Calu3 (cell line): ENCODE measurements at places on chromosomes 11 and 22. TPM values are rescaled to one million over a fixed set of nuclear protein-coding genes. Genes with fewer than 3 reads are reported as not detected.
A peak's percentile ranks its signal among the peaks of the same experiment; 100 is the strongest.

The C11orf87 gene
- total RNA-seq: not detected in 2 replicates

The MUC2 gene
- 0.05 TPM in 1 of 2 replicates, not detected in the other for total RNA-seq

The ABCC8 gene
- 0.76 and 1.0 TPM in 2 replicates for total RNA-seq

The TPBGL gene
- total RNA-seq: not detected in 2 replicates

The KDM4E gene
- total RNA-seq: not detected in 2 replicates

The TUBA8 gene
- total RNA-seq: 2.4 and 2.6 TPM in 2 replicates

DNA sequence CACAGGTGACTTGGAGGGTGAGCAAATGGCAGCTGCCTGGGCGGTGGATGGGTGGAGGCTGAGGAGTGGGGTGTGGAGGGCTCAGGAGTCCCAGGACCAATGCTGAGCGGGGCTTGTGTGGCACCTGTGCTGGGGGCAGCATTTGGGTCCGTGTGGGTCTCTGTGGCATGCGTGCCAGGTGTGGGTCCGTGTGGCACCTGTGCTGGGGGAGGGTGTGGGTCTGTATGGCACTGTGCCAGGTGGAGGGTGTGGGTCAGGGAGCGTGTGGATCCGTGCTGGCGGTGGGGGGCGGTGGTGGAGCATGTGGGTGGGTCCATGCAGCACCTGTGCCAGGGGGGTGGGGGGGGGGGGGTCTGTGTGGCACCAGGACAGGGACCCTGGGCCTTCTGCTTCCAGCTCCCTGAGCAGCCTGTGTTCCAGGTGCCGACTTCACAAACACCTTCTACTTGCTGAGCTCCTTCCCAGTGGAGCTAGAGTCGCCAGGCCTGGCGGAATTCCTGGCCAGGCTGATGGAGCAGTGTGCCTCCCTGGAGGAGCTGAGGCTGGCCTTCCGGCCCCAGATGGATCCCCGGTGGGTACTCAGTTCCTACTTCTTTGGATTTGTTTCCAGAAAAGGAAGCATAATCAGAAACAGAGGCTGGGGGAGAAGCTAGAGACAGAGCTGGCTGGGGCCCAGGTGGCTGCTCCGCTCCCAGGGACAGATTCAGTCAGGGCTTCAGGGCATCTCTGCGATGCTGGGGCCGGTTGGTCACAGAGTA, 14.7 kb downstream of the SELENOO start:
- H3K4me1 ChIP-seq: peaks cover 8% of the 10 kb centered on the region
- H3K27me3 ChIP-seq: no peaks in the 10 kb centered on the region
- DNase-seq: no peak
- no peak overlapping the region for H3K4me3 ChIP-seq
- peak overlapping the region; percentile 68 for H3K27ac ChIP-seq

DNA sequence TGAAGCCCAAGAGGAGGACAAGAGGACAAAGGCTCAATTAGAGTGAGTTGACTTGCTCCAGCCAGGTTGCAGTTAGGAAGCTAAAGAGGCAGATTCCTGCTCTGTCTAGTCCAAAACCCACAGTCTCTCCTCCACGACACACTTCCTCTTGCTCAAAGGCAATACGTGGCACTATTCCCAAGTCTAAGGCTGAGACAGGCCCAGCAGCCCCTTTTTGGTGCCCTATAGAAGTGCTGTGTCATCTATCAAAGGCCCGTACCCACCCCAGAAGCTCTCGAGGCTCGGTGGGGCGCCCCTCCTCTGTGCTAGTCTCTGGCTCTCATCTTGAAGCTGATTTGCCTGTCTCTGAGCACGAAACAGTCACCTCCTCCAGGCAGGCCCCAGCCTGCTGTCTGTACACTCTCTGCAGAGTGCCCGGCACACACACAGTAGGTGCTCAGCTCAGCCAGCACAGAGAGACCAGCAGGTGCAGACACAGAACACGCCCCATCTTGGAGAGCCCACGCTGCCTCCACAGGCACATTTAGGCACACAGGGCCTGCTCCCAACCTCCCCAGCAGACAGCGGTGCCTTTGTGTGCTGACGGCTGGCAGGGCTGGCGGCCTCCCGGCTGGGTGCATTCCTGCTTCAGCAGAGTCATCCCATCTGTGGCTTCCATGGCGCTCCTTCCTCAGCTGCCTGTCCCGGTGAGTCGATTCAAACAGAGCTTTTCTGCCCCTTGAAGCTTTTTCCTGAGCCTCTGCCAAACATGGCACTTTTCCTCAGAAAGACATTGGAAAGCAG, 52.8 kb downstream of the MYH9 start:
- H3K27ac ChIP-seq: peak overlapping the region; percentile 75
- peak; percentile 28 for DNase-seq
- H3K4me3 ChIP-seq: no peak overlapping the region
- H3K27me3 ChIP-seq: no peaks in the 10 kb centered on the region
- peaks cover 80% of the 10 kb centered on the region for H3K4me1 ChIP-seq

- no peak overlapping the region for H3K27ac ChIP-seq
- DNase-seq: no peak
- H3K4me1 ChIP-seq: no peaks in the 10 kb centered on the region
- H3K36me3 ChIP-seq: no peaks in the 10 kb centered on the region
Measured at GRCh38 chr11:31640611-31641010, 131.0 kb downstream of the ELP4 start.

DNA sequence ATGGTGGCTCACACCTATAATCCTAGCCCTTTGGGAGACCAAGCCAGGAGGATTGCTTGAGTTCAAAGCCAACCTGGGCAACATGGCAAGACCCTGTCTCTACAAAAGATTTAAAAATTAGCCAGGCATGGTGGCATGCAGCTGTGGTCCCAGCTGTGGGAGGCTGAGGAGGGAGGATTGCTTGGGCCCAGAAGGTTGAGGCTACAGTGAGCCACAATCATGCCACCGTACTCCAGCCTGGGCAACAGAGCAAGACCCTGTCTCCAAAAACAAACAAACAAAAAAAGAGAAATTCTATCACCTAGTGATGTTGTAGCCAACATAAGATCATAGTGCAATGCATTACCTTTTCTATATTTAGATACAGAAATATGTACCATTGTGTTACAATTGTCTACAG, 113.8 kb downstream of the NAT10 start:
- no peak overlapping the region for H3K4me3 ChIP-seq
- no peaks in the 10 kb centered on the region for H3K27me3 ChIP-seq
- no peak for DNase-seq
- H3K4me1 ChIP-seq: peaks cover 40% of the 10 kb centered on the region
- no peak overlapping the region for H3K27ac ChIP-seq
- H3K36me3 ChIP-seq: no peaks in the 10 kb centered on the region

DNA sequence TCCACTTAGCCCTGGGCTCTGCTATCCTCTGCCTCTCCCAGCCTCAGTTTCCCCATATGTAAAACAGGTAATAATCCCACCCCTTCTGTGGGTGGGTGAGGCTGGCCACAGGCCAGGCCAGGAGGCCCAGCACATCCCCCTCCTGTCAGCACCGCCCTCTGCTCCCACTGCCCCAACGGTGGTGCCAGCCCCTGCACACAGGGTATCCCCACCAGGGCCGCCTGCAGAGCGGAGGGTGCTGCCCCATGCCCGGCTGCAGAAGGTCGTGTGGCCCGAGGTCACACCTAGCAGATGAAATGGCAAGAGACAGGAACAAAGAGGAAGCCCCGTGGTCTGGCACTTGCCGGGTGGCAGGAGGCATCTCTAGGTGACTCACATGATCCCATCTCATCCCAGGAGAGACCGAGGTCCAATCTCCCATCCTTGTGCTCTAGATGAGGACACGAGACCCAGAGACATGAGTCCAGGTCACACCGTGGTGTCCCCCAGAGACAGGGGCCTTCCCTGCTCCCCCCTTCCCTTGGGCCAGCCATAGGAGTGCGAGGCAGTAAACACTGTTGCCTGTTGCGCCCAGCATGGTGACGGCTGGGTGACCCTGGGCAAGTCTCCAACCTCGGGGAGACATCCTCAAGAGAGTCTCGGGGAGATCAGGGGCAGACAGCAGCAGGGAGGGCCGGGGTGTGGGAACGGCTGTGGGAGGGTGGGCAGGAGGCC, 27.2 kb upstream of the PPARA start:
- H3K4me3 ChIP-seq: no peak overlapping the region
- H3K4me1 ChIP-seq: peaks cover 8% of the 10 kb centered on the region
- H3K27me3 ChIP-seq: peaks cover 7% of the 10 kb centered on the region
- no peak for DNase-seq
- H3K36me3 ChIP-seq: peaks cover 37% of the 10 kb centered on the region
- H3K27ac ChIP-seq: no peak overlapping the region

DNA sequence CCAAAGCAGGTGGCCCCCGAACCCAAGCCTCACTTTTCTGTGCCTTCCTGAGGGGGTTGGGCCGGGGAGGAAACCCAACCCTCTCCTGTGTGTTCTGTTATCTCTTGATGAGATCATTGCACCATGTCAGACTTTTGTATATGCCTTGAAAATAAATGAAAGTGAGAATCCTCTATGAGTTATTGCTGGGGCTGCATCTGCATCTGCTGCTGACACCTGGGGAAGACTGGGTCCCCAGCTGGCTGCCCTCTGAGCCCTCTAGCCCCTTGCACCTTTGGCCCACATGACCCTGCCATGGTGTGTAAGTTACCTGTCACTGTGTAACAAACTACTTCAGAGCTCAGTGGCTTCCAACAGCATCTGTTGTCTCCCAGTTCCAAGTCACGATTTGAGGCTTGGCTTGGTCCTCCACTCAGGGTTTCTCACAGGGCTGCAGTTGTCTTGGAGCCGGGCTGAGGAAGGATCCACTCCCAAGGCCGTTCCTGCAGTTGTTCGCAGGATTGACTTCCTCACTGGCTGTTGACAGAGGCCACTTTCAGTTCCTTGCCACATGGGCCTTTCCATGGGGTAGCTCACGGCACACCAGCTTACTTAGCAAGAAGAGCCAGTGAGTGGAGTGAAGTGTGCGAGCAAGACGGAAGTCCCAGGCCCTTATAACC, 13.5 kb upstream of the UVRAG start:
- no peaks in the 10 kb centered on the region for H3K4me1 ChIP-seq
- H3K4me3 ChIP-seq: no peak overlapping the region
- no peaks in the 10 kb centered on the region for H3K36me3 ChIP-seq
- no peak for DNase-seq
- H3K27me3 ChIP-seq: no peaks in the 10 kb centered on the region
- H3K27ac ChIP-seq: no peak overlapping the region

DNA sequence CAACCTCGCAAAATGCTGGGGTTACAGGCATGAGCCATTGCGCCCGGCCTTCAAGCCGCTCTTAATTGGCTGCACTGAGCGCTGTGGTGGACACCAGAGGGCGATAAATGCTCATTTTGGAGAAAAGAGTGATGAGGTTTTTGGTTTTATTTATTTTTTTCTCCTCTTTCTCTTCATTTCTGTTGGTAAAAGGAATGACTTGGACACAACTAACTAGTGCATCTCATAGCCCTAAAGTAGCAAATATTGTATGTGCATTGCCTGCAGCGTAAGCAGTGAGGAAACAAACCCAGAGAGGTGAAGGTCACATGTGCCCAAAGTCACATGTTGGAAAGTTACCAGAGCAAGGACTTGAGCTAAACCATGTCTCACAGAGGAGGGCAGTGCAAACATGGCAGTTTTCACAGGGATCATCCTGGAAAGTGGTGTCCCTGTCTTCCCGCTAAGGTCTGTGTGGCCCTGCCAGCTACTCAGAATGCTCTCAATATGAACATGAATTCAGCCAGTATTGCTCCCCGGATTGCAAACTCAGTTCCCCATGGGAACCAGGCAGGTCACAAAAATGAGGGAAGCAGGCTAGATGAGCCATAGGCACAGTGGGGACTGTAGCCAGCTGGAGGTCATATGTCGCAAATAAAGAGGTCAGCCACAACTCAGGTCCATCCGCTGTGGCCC, 8.6 kb upstream of the CD82 start:
- DNase-seq: peak; percentile 70
- H3K36me3 ChIP-seq: no peaks in the 10 kb centered on the region
- peaks cover 21% of the 10 kb centered on the region for H3K27me3 ChIP-seq
- H3K4me1 ChIP-seq: peaks cover 8% of the 10 kb centered on the region
- no peak overlapping the region for H3K27ac ChIP-seq

DNA sequence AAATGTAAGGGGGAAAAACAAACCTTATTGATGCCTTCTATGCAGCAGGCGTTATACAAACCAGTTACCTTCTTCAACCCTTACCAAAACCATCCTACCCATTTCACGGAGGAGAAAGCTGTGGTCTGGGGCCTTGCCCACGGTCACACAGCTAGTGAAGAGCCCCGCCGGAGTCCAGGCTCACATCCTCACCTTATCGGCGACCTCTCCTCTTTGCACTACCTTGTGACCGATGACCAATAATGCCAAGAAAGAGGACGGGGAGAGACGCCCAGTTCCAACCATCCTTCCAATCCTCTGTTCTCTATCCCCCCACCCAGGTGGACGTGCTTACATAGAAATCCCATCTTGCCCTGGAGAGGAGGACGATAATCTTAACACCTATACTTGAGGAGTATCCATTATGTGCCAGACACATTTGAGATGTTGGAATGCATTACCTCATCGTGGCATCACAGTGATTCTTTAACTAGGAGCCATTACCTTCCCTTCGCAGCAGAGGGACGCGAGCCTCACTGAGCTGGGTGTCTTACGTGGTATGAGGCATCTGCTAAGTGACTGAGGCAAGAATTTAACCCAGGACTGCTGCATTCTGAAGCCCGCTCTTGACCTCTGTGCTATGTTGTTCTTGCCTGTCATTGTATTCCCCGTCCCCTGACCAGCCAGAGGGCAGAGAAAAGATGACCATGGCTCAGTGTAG, 253.7 kb upstream of the B3GAT1 start:
- no peak for DNase-seq
- H3K36me3 ChIP-seq: no peaks in the 10 kb centered on the region
- H3K27me3 ChIP-seq: no peaks in the 10 kb centered on the region
- no peak overlapping the region for H3K27ac ChIP-seq
- H3K4me3 ChIP-seq: no peak overlapping the region

DNA sequence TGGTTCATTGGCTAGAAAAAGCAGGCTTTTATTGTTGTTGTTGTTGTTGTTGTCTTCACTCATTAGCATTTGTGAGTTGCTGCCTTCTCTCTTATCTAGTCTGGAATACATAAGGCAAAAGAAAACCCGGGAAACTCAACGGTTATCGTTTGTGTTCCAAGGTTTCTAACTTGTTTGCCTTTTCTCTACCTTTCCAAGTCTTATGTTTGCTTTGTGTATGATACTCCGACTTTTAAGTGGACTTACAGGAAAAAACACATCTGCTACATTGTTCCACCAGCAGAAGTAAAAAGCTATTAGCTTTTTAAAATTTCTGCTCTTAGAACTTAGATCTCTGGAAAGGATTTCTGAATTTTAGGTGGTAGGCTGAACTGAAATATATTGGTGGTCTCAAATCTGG, 27.0 kb upstream of the HIKESHI start:
- H3K36me3 ChIP-seq: peaks cover 28% of the 10 kb centered on the region
- no peaks in the 10 kb centered on the region for H3K27me3 ChIP-seq
- no peak overlapping the region for H3K4me3 ChIP-seq

DNA sequence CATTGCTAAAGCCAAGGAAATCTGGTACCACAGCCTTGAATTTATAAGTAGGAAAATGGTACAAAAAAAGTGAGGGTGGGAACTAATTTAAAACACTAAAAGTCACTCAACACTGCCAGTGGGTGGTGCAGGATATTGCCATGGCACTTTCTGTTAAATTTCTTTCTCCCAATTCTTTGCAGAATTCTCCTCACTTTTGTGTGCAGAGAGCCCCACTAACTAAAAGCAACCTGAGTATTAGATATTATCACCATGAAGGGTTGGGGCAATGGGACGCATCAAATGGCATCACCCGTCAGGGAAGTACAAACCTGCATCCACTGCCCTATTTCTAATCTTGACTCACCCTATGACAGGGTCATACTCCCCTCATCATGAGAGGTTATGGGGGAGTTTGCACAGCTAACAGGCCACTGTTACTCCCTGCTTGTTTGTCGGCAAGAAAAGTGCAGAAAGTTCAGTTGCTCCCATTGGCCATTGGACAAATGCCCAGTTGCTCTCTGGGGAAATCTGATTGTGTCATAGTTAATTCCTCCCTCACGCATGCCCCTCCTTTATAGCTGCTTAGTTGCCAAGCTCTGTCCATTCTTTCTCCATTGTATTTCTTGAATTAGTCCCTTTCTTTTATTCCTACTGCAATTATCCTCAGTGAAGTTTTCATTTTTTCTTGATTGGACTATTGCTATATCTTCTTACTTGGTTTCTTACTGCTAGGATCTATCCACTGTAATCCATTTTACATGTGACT, 93.8 kb upstream of the BLID start:
- H3K36me3 ChIP-seq: no peaks in the 10 kb centered on the region
- H3K27ac ChIP-seq: no peak overlapping the region
- peaks cover 9% of the 10 kb centered on the region for H3K4me1 ChIP-seq
